ENCODE measurements at places on chromosomes 5 and 9. TPM values are rescaled to one million over a fixed set of nuclear protein-coding genes. Genes with fewer than 3 reads are reported as not detected.

DNA sequence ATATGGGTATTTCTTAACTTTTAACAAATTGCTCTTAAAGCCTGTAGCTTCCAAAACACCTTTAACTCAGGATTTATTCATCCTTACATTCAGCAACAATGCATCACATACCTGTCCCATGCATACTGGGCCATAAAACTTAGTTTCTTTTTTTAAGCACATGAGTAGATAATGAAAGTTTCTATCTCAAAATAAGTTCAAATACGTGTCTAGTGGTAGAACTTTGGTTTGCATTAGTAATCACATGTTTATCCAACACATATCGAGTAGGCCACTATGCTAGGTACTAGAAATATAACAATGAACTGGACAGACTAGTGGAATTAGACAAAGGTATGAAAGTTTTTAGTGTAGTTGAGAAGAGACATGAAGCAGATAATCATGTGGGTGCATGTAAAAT, 99.6 kb downstream of the DOCK2 start:
- H3K36me3 ChIP-seq: no peaks in the 10 kb centered on the region
- no peak overlapping the region for H3K27ac ChIP-seq
- no peaks in the 10 kb centered on the region for H3K27me3 ChIP-seq
- H3K4me3 ChIP-seq: no peak overlapping the region
- no peak for DNase-seq

The LHX2 gene
- total RNA-seq: 0.14 TPM

GRCh38 chr5:65355301-65355700, 126.4 kb downstream of the ADAMTS6 start:
- H3K4me1 ChIP-seq: no peaks in the 10 kb centered on the region
- H3K36me3 ChIP-seq: no peaks in the 10 kb centered on the region
- H3K4me3 ChIP-seq: no peak overlapping the region
- no peak overlapping the region for H3K27ac ChIP-seq

The SLC25A2 gene
- total RNA-seq: 2.3 TPM

- no peak overlapping the region for H3K4me3 ChIP-seq
- H3K27ac ChIP-seq: no peak overlapping the region
- no peaks in the 10 kb centered on the region for H3K36me3 ChIP-seq
- no peaks in the 10 kb centered on the region for H3K27me3 ChIP-seq
Measured at GRCh38 chr9:68961587-68961986, 52.3 kb downstream of the PRKACG start.

The FBXL7 gene
- total RNA-seq: 37.0 TPM

GRCh38 chr5:1010641-1011046, 2.0 kb downstream of the NKD2 start:
- peaks cover 9% of the 10 kb centered on the region for H3K4me1 ChIP-seq
- H3K27ac ChIP-seq: no peak overlapping the region
- no peak overlapping the region for H3K4me3 ChIP-seq
- no peak for DNase-seq
- H3K36me3 ChIP-seq: no peaks in the 10 kb centered on the region

The MYORG gene
- 6.6 TPM for total RNA-seq

DNA sequence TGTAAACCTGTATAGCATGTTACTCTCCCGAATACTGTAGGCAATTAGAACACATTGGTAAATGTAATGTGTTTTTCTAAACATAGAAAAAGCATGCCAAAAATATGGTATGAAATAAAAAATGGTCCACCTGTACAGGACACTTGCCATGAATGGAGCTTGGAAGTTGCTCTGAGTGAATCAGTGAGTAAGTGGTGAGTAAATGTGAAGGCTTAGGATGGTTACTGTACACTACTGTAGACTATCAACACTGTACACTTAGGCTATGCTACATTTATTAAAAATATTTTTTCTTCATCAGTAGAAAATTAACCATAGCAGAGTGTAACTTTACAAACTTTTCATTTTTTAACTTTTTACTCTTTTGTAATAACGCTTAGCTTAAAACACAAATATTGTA, 41.9 kb downstream of the INSYN2B start:
- no peak for DNase-seq
- no peak overlapping the region for H3K4me3 ChIP-seq
- no peaks in the 10 kb centered on the region for H3K4me1 ChIP-seq

The SKIC3 gene
- 40.3 TPM for total RNA-seq

The ORM2 gene
- 1.2 TPM for total RNA-seq

The DMRTA1 gene
- 0.29 TPM for total RNA-seq

- no peaks in the 10 kb centered on the region for H3K27me3 ChIP-seq
- no peak for DNase-seq
- no peak overlapping the region for H3K4me3 ChIP-seq
- H3K27ac ChIP-seq: peak overlapping the region; percentile 93
Measured at GRCh38 chr9:95511952-95512708, 4.6 kb downstream of the PTCH1 start.

DNA sequence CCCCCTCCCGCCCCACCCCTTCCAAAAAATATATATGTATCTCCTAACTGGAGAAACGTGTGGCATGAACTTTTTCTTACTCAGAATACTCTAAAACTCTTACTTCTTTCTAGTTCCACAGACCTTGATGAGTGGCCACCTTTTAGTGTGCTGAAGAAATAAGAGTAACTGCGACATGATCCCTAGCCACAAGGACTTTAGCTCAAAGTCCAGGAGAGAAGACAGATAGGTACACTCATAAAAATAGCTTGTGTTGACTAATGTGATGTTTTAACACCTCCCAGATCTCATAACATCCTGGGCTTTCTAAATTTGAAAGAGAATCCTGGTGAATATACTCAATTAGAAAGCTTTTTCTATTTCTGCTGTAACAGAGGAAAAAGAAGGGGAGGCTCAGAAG, 1005.0 kb upstream of the DMAC1 start:
- no peaks in the 10 kb centered on the region for H3K27me3 ChIP-seq
- no peaks in the 10 kb centered on the region for H3K36me3 ChIP-seq
- no peaks in the 10 kb centered on the region for H3K4me1 ChIP-seq
- H3K4me3 ChIP-seq: no peak overlapping the region
- no peak for DNase-seq
- no peak overlapping the region for H3K27ac ChIP-seq

The MEIKIN gene
- not detected for total RNA-seq

DNA sequence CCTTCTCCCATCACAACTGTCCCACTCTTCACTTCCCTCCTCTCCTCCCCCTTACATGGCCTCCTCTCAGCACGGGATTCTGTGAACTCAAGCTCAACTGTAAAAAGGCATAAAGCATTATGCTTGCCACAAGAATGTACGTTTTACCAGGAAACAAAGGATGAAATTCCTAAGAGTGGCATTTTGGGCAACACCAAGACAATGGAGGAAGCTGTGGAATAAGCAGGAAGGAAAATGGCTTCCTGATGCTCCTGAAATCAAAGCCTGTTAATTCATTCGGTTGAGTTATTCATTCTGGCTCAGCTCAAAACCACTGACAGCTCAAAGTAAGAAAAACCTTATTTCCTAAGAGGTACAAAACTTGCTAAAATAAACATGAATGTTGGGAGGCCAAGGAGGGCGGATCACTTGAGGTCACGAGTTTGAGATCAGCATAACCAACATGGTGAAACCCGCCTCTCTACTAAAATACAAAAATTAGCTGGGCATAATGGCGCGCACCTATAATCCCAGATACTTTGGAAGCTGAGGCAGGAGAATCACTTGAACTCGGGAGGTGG, 40.8 kb upstream of the DMRT1 start:
- H3K27me3 ChIP-seq: no peaks in the 10 kb centered on the region
- no peaks in the 10 kb centered on the region for H3K4me1 ChIP-seq
- no peak for DNase-seq
- H3K36me3 ChIP-seq: no peaks in the 10 kb centered on the region
- H3K4me3 ChIP-seq: no peak overlapping the region

The DNAH5 gene
- total RNA-seq: 0.37 TPM
